Fibroblast of upper back skin (primary cell): ENCODE measurements at places on chromosomes 6 and 20.

GRCh38 chr20:51542033-51542570 lies 417 bp downstream of the NFATC2 start:
- no peak for DNase-seq

GRCh38 chr6:99288668-99289067 lies 60.8 kb downstream of the FAXC start:
- no peak for DNase-seq

- DNase-seq = peak; percentile 23
Measured at GRCh38 chr20:48463916-48464315, 363.9 kb downstream of the PREX1 start.

GRCh38 chr6:113989675-113990074 lies 18.7 kb upstream of the HDAC2 start:
- no peak for DNase-seq

DNA sequence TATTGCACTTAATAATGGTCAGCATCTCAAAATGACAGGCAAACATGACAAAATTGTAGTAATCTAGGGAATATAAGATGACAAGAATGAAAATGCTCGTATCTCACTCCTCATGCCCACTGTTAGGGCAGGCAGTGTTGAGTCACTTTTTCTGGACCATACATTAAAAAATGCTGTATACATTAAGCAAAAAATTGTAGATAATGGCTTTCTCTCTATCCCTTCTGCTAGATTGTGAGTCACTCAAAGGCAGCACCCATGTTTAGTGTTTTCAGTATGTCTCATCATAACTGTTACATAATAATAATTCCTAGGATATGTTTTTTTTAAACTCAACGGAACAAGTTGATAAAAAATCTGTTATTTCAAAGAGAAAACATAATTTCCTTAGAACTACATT lies 199.3 kb downstream of the TENT5A start:
- peak; percentile 49 for DNase-seq

GRCh38 chr6:56868687-56869086 lies 86.2 kb upstream of the BEND6 start:
- DNase-seq = peak; percentile 55

DNA sequence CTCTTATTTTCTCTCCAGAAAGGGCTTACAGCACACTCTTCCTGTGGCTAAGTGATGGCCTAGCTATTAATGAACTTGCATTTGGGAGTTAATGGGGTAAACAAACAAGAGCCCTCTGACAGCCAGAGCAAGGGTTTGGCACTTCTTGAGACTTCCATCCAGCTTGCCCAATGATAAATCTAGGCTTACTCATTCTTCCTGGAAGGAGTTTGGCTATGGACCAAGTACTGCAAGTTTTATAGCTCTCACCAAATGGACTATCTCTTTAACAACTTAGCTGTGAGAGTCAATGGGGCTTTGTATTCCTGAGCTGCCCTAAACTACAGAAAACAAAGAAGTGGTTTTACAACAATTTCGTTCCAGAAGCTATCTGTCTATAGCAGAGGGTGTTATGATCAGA lies 16.7 kb upstream of the PI3 start:
- peak; percentile 73 for DNase-seq

GRCh38 chr6:3610921-3611320 lies 140.6 kb downstream of the PXDC1 start:
- DNase-seq = no peak

DNA sequence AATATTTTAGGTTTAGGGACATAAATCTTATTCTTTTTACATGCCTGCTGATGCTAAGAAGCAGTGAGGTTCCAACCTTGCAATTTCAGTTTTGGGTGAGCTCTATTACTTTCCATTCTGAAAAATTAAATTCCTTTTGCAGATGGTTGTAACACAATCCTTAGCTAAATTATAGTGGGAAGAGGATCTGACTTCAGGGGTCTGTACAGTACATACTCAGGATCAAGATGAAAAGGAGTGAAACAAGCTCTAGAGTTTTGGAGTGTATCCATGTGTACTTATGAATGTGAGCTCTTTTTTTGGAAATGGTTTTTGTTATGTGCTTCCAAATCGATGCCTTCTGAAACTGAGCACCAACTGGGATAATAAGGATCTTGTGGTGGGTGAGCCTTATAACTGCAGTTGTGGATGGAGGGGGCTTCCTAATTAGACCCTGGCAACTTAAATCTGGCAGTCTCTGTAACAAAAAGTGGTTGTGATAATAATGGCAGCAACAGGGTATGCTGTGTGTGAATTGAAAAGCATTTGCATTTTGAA lies 218.8 kb upstream of the MAP3K7 start:
- DNase-seq = no peak

GRCh38 chr6:91173186-91173585 lies 586.3 kb upstream of the MAP3K7 start:
- no peak for DNase-seq
